NCI-H2171 (cell line): ENCODE measurements at places on chromosomes 4 and X.

GRCh38 chr4:169269916-169270809 lies 593 bp downstream of the SH3RF1 start:
- DNase-seq: peak; percentile 39

DNA sequence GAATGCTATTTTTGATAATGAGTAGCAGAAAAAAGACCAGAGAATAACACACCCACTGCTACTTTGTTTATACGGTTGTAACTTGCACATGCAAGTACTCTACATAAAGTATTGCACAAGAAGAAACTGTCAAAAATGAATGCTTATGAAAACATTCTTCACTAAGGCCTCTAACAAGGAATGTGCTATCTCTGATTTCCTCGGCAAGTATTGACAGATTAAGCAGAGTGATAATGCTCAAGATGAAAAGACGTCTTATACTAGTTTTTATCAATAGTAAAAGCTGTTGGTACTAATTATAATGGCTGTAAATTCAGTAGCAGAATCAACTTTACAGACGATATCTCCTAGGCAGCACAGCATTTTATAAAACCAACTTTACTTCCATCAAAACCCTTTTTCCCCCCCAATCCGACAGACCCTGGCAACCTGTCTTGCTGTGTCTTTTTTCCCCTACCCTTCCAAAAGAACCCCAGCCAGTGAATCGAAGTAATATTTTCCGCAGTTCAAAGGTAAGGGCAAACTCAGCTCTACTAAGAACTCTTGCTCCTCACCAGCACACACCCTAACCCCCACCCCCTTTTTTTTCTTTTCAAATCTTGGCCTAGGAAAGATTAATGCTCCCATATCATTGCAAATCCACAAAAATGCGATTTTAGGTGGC lies 1.5 kb downstream of the FRYL start:
- DNase-seq: no peak

DNA sequence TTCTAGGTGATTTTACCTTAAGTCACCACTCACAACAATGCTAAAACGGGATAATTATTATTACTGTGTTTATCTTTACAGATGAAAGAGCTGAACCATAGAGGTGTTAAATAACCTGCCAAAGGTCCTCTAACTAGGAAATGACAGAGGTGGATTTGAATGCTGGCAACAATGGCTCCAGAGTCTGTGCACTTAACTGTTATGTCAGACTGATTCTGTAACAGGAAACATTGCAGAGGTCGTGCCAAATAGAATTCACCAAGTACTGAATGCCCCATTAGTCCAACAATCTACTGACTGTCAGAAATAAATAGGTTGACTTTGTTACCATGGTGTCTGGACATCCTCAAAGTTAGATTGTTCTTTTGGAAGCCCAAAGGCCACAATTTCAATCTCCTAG lies 20.9 kb upstream of the USP27X start:
- DNase-seq: no peak

- DNase-seq: no peak
Measured at GRCh38 chr4:135144498-135144897, 942.9 kb upstream of the PABPC4L start.

DNA sequence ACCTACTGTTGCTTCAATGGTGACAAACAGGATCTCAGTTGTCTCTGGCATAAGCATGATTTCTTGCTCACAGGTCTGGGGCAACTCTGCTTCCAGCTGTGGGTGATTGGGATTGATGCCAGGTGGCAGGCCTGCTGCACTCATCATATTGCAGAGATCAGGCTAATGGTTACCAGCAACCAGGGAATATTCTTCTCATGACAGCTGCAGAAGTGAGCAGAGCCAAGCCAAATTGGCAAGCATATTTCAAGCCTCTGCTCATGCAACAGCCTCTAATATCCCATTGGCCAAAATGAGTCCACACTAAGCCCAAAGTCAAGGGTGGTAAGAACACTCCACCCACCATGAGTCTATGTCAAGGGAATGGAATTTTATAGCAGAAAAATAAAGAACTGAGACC lies 26.7 kb upstream of the TBC1D19 start:
- DNase-seq: no peak

- DNase-seq: no peak
Measured at GRCh38 chr4:147550626-147551246, 66.5 kb upstream of the TMEM184C start.

- DNase-seq: peak; percentile 15
Measured at GRCh38 chr4:76087007-76087769, 12.7 kb downstream of the ART3 start.

- no peak for DNase-seq
Measured at GRCh38 chr4:98542011-98542410, 116.4 kb downstream of the TSPAN5 start.

GRCh38 chr4:22045051-22045630 lies 96.6 kb upstream of the KCNIP4 start:
- DNase-seq: no peak

DNA sequence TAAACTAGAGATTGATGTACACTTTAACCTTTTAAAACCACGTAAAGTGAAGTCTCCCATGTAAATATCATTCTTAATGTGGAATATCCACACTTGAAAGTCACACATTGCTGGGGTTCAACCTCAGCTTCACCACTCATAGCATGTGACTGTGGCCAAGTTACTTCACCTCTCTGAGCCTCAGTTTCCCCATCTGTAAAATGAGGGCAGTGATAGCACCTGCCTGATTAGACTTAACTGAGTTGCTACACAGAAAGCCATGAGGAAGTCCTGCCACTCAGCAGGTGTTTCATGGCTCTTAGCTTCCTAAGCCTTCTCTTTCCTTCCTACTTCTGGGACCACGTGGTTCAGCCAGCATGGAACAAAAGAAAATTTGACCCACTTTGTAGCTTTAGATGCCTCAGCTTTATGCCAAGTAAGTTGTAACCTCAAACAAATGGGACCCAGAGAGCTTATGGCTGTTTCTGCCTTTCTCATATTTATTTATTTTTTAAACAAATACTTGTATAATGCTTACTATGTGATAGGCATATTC lies 277.3 kb upstream of the KLF3 start:
- no peak for DNase-seq

GRCh38 chr4:176433983-176434382 lies 114.2 kb downstream of the SPCS3 start:
- DNase-seq: no peak

GRCh38 chrX:18983666-18984380 lies at the start of gene PHKA2:
TSS of gene PHKA2 (minus strand) at chrX:18984114. CDS start at chrX:18983932, 182 bp downstream.
- DNase-seq: no peak

- no peak for DNase-seq
Measured at GRCh38 chr4:155025762-155026457, 182.5 kb upstream of the NPY2R start.

GRCh38 chrX:44580466-44580865 lies 37.8 kb upstream of the FUNDC1 start:
- no peak for DNase-seq

DNA sequence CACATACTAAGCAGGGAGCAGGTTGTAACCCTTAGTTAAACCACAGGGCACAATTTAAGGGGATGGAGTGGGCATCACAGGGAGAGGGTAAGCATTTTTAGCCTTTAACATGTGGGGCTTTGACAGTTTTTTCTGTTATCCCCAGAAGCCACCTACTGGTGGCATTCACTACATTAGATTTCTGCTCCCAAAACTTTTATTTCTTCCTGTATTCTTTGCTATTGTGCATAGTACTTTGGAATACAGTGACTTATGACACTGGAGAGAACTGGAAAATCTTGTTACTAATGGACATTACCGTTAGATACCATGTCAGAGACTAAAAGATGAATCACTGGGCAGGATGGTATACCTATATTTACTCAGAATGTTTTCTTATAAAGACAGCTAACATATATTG lies 7.3 kb downstream of the TRIM75 start:
- no peak for DNase-seq

DNA sequence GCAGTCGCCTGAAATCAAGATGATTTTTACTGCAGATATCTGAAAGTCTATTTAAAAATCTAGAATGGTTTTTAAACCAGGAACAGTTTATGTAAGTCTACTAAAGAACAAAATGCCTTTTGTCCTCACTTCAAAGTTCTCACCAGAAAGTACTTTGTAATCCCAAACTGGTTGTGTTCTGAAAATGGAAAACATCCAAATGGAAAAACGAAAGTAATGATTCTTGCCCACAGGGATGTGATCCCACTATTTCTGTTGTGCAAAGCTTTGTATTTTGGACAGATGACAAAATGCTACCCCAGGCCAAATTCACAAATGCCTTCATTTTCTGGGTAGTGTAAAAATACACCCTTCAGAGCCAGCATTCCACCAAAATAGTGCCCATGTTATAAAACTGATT lies 265.5 kb upstream of the FTHL17 start:
- DNase-seq: no peak

DNA sequence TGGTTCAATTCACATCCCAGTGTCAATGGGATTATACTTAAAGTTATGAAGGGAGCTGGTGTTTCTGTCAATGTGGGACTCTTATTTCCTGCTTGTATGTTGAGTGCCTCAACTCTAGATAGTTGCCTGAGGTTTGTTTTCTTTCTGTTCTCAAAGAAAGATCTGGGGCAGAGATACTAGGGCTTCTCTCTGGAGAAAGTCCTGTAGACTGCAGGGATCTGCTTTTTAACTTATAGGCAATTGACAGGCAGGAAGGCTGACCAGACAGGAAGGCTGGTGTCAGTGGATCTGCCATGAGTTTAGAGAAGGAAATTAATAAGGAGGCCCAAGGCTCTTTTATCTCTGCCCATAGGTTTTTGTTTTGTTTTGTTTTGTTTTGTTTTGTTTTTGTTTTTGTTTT lies 64.0 kb upstream of the PRKX start:
- DNase-seq: no peak
